ENCODE measurements at places on chromosomes 13 and 19. TPM values are rescaled to one million over a fixed set of nuclear protein-coding genes. Genes with fewer than 3 reads are reported as not detected.

AKT1S1 gene
- total RNA-seq: 20.6 TPM

TMEM91 gene
- total RNA-seq: 8.5 TPM

PSG1 gene
- total RNA-seq: not detected

- no peak for DNase-seq
Observed at GRCh38 chr13:47959468-47960247, 41.4 kb downstream of the SUCLA2 start.

DNA sequence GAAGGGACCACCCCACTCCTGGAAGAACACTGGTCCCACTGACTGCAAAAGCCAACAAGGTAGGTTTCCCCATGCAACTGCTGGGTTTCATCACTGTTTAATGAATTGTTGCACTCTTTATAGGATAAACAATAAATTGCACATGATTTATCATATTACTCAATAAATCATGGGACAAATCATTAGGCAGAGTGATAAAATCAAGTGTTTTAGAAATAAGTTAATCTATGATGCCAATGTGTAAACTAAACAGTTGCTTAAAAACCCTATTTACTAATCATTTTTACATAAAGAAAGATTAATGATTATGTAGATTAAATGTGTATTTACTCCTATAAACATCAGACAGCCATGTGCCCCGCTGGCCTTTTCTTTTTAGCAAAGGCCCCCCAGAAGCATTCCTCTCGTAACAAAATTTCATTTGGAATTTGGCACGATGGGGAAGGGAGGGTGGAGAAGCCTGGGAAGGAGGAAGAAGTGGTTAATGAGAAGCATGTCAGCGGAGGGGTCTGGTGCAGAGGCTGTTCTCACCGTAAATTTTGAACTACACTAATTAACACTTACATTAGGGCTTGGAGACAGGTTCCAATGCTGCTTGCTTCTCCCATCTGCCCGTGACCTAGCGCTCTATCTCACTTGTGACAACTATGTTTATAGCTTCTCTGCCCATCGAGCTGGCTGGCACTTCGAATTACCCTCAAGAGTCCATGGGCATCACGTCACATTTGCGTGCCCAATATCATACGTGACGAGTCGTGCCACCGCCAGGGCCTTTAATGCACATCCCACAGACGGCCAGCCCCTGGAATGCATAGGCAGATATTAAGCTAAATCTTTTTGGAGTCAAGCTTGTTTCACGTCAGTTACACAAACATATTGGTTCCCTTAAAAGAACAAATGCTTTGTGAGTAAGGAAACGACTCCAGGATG lies 357.7 kb upstream of the TSHZ3 start:
- DNase-seq: no peak

DNA sequence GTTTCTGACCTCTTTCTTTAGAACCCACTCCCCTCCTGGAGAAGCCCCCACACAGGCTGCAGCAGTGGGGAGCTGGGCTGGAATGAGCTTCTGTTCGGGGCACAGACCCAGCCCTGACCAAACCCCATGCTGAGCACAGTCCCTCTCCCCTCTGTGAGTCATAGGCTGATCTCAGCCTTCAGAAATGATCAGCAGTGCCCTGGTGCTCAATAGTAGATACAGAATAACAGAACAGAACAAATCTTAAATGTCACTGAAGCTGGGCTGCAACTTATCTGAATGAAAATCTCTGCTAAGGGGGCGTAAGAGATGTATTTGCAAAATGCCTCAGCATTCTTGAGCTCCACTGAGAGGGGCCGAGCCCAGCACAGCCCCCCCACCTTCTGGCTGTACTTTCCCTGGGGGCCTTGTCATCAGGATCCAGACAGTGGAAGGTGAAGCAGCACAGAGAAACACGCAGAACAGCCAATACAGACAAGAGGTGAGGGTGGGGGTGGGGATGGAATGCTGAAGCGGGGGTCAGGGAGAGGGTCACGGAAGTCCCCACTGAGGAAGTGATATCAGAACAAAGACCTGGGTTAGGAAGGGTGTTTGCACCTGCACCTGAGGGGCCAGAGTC lies 9.9 kb downstream of the ZNF665 start:
- DNase-seq: no peak

- no peak for DNase-seq
Observed at GRCh38 chr13:112859817-112860190, 109.2 kb upstream of the MCF2L start.

DNA sequence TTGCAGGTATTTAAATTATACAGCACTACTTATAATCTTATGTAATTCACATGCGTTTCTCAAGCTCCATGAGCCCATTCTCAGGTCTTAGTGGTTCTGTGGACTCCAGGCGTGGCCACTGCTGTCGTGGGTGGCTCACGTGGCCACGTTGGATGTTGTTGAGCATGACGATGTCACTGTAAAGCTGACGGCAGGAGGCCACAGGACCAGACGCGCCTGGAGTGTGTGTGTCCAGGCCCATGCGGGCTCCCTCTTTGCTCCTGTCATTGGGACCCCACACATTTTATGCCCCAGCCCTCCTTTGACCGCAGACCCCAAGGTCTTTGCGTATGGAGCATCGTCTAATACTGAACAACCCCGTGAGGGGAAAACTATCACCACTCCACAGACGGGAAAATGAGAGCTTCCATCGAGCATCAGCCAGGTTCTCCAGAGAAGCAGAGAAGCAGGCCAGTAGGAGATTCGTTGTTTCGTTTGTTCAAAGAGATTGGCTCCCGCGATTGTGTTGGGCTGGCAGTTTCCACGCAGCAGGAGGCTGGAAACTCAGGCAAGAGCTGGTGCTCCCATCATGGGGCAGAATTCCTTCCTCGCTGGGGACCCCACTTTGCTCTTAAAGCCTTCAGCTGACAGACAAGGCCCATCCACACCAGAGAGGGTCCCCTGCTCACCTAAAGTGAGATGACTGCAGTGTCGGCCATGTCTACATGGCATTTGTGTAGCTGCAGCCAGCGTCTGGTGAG lies 129.3 kb upstream of the SPACA7 start:
- peak; percentile 42 for DNase-seq

- no peak for DNase-seq
Observed at GRCh38 chr19:40717880-40718773, 1.2 kb downstream of the ITPKC start.

DNA sequence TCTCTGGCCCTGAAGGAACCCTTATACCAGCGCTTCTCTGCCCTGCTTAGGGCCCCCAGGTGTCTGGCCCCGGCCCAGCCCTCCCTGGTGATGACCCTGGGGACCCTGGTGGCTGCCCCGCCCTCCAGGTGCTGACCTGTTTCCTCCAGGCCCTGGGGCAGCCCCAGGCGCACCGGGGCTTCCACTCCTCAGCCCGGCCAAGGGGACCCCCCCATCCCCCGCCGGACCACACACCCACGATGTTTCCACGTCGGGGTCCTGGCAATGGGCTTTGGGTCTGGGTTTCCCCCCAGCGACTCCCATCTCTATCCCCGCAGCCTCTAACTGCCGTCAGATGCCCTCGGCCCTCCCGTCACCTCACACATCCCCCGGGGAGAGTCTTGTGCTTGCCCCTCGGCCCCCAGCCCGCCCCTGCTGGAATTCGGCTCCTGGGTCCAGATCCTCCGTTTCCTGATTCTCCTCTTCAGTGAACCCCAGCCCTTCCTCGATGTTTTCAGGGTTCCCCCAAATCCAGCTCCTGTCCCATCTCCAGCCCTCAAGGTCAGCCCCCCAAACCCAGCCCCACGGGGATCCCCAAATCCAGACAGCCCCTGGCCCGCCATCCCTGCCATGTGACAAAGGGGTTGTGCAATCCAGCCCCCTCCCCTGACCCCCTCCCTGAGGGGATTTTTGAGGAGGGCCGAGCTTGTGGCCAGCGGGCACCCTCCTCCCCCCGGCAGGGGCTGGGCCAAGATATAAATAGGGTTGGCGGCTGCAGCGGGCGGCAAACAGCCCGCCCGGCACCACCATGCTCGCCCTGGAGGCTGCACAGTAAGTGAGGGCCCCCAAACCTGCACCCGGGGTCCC lies at the start of gene SPIB:
SPIB (plus strand) TSS at position 763 of the 846 bp plus-strand sequence; CDS start at position 788, 25 bp downstream.
- DNase-seq: no peak

DNA sequence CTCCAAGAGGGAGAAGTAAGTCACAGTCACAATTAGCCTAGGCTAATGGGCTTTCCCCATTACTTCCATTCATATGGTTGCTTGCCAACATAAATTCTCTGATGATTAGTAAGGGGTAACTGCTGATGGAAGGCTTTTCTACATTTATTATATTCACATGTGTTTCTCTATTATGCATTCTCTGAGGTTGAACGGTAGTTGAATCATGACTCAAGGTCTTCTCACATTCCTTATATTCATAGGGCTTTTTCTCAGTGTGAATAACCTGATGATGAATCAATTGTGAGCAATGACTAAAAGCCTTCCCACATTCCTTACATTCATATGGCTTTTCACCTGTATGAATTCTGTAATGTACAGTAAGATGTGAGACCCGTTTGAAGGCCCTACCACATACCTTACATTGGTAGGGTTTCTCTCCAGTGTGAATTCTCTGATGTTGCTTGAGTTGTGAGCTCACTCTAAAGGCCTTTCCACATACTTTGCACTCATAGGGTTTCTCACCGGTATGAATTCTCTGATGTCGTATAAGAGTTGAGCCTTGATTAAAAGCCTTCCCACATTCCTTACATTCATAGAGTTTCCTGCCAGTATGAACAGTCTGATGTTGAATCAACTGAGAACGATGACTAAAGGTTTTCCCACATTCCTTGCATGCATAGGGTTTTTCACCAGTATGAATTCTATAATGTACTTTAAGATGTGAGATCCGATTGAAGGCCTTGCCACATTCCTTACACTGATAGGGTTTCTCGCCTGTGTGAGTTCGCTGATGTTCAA lies 9.3 kb downstream of the ZNF582 start:
- DNase-seq: no peak

GRCh38 chr13:27274631-27275030 lies 4.0 kb downstream of the RASL11A start:
- DNase-seq: no peak

- no peak for DNase-seq
Observed at GRCh38 chr19:10317857-10318462, 2.1 kb upstream of the FDX2 start.
